ENCODE measurements at places on chromosomes 6 and 20.

GRCh38 chr20:44599715-44600114, 17.3 kb downstream of the PKIG start:
- DNase-seq, result no peak

DNA sequence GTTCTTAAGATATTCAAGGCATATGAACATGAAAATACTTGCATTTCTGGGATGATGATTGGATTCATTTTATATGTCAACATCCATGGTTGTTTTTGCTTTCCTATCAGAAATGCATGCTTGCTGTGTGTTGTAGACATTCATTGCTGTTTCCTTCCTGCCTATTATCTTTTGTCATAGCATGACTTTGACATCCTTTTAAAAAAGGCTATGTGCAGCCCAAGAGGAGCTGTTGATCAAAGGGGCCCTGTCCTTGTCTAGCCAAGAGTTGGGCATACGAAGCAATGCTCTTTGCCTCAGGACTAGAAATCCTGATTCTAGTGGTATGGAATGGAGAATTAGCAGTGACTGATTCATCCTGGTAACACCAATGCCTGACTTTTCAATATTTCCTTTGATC, 143.1 kb downstream of the RNF144B start:
- DNase-seq, result no peak

DNA sequence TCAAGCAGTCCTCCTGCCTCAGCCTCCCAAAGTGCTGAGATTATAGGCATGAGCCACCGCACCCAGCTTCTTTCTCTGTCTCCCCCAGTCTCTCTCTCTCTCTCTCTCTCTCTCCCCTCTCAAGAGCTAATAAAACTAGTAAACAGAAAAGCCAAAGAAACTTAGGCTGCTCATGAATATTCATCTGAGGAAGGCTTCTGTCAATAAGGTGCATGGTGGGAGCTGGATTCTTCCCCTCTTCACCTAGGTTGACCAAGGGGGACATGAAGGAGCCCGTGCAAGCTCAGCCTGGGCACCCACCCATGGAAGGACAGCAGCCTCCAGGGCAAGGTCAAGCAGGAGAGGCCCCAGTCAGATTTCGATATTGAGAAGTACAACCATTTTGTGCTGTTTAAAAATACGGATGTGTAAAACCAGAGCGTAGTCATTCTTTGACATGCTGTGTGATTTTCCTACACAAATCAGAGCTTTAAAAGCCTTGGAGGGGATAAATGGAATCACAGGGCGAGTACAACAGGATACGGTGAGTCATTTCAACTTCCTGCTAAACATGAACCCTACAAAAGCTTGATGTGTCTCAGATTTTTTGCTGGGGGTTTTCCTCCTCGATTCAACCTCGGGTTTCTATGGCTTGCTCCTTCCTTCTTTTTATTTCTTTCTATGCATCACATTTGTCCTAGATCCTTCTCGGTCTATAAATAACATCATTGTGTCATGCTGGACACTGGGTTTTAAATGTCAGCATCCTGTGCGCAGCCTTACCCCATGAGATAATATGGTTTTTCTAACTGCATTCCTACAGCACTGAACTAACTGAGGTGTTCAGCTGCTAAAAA, 368.9 kb upstream of the JARID2 start:
- no peak for DNase-seq

GRCh38 chr6:139254196-139254595, 37.6 kb downstream of the TXLNB start:
- DNase-seq, result no peak

DNA sequence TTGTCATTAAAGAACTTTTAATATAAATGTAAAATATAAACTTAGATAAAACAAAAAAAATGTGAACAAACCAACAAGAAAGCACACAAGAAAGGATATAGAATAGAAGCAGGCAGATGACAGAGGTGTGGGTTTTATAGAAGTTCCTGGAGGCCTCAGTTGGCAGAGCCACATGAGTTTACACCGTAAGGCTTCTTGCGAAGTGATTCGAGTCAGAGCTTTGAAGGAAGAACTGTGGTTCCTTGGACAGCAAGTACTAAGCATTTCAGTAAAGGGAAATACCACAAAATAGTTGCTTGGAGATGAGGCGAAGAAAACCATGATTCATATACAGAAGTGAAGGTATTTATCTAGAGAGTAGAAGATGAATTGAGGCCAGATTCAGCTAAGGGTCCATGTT, 207.9 kb upstream of the EYA4 start:
- no peak for DNase-seq

GRCh38 chr6:114355300-114355699, 12.5 kb upstream of the HS3ST5 start:
- no peak for DNase-seq

GRCh38 chr6:22068561-22069305, 228.1 kb downstream of the PRL start:
- DNase-seq, result no peak

- no peak for DNase-seq
These were observed 7.5 kb upstream of the TTPAL start for GRCh38 chr20:44468044-44468782.

GRCh38 chr6:79536585-79536953, 661 bp downstream of the LCA5 start:
- no peak for DNase-seq

DNA sequence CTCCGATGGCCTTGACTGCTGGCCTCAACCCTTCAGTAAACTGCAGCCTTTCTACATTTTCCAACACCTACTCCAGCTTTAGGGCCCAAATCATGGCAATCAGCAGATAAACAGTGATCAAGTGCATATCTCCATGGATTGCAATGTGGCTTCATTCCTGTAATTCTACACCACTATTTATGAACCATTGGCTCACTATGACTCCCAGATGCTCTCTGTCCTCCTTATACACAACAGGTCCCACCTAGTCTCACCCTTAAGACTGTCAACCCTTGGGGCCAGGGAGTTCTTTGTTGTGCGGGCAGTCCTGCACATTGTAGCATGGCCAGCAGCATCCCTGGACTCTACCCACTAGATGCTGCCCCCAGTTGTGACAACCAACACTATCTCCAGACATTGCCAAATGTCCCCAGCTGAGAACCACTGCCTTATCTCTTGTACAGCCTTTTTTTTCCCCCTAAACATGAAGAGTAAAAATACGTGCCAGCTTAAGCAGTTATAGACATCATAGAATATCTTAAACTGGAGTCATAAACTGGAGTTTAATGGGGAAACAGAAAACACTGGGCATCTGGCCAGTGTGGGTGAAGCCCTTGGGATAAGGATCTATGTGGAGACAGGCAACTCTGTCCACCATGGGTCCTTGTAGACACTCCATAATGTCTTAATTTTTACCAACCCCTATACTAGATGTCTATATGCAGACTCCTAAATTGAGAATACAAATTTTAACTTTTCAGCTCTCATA, 21.1 kb downstream of the MRPL14 start:
- DNase-seq, result no peak

DNA sequence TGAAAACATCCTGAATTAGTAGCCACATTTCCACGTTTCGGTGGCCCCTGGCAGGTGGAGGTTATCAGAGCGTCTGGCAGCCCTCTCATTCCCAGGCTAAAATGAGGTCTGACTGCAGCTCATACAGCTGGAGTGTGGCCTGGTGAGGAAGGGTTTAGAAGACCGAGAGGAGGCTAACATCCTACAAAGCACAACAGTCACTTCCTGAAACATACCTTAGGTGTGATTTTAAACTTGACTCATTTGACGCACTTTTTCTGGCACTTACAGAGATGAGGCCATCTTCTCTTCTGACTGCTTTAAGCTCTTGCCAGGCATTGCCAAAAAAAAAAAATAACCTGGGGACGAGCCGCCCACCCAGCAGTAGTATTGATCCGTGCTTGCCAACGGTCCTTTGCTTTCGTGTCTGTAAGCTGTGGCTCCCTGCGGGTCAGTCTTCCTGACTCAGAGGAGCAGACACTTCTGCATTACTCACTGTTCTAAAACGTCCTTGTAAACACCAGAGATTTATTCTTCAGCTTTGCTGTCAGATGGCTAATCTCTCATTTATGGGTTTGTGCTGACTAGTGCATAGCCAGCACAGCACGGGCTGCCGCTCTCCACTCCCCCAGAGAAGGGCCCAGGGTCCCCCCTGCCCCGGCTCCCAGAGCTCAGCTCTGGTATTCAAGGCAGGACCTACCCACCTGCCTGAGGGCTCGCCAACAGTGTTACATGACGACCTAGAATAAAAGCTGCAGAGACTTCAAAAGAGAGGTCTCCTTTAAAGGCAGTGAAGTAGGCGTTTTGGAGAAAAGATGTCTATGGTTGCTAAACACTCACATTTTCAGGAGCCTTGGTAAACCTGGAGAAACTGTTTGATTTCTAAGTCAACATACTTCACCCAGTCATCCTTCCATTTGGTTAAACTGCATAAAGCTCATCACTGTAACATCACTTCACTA, 78.5 kb upstream of the FRMD1 start:
- no peak for DNase-seq

DNA sequence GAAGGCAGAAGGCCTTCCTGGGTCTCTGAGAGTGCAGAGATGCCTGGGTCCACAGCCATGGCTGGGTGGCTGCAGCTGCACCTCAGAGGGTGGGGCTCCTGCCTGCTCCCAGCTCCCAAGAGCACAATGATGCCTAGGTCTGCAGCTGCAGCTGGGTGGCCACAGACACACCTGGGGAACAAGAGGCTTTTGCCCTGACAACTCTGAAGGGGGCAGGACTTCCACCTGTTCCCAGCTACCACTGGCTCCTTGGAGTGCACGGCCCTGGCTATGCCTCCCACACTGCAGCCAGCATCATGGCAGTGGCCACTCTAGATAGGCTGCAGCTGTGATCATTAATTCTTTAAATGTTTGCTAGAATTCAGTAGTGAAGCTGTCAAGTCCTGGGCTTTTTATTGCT, 511.3 kb downstream of the ADGRB3 start:
- no peak for DNase-seq

DNA sequence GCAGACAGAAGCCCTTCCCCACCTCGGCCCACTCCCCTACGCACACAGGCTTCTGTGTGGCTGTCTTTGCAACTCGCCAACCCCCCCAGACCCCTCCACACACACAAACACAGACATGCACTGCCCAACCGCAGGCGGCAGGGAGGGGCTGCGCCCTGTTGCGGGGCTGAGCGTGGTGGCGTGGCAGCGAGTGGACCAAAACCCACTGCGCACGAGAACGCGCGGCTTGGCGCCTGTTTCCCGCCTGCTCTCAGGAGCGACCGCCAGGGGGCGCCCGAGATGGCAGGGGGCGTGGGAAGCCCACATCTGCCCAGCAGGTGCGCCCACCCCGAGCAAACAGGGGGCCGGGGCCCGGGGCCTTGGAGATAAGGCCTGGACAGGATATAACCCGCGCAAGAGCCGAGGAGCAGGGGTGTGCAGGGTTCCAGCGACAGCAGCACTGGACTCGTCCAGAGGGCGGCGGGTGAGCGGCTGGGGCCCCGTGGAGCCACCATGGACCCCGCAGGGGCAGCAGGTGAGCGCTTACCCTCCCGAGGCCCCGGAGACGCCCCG, at the start of gene RBPJL:
Gene RBPJL (plus strand): TSS at position 410 of the 552 bp plus-strand sequence. CDS start 83 bp downstream, at position 493.
- no peak for DNase-seq

- no peak for DNase-seq
These were observed 190.4 kb downstream of the CDKAL1 start for GRCh38 chr6:20724443-20725190.

- no peak for DNase-seq
These were observed 164.5 kb upstream of the SLC24A3 start for GRCh38 chr20:19047951-19048296.

- DNase-seq, result no peak
These were observed 135.3 kb downstream of the SOBP start for GRCh38 chr6:107625264-107625663.

GRCh38 chr6:22737331-22737730, 168.0 kb downstream of the HDGFL1 start:
- peak; percentile 63 for DNase-seq

- no peak for DNase-seq
These were observed 73.4 kb downstream of the GFOD1 start for GRCh38 chr6:13413900-13414555.

DNA sequence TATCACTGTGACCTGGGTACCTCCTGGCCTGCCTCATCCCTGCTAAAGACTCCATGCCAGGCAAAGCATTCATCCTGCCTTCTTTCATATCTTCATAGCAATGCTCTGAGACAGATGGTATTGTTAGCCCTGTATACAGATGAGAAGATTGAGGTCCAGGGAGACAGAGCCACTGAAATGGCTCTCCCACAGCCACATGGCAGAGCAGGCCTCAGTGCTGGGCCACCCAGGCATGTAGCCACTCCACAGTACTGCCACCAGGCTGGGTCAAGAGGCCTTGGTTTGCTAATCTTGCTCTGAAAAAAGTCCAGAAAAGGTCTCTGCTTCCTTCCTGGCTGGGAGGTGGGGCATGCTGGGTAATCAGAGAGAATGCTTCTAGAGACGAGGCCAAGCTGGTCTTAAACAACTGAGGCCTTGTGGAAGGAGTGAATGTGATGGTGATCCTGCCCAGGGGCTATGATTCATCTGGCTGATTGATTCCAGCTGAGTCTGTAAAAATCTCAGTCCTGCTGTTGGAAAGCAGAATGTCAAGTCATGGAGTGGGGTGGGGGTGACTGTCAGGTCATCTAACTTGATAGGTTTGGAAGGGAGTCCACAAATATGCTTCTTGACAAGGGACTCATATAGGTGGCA, 29.8 kb downstream of the HM13 start:
- no peak for DNase-seq

DNA sequence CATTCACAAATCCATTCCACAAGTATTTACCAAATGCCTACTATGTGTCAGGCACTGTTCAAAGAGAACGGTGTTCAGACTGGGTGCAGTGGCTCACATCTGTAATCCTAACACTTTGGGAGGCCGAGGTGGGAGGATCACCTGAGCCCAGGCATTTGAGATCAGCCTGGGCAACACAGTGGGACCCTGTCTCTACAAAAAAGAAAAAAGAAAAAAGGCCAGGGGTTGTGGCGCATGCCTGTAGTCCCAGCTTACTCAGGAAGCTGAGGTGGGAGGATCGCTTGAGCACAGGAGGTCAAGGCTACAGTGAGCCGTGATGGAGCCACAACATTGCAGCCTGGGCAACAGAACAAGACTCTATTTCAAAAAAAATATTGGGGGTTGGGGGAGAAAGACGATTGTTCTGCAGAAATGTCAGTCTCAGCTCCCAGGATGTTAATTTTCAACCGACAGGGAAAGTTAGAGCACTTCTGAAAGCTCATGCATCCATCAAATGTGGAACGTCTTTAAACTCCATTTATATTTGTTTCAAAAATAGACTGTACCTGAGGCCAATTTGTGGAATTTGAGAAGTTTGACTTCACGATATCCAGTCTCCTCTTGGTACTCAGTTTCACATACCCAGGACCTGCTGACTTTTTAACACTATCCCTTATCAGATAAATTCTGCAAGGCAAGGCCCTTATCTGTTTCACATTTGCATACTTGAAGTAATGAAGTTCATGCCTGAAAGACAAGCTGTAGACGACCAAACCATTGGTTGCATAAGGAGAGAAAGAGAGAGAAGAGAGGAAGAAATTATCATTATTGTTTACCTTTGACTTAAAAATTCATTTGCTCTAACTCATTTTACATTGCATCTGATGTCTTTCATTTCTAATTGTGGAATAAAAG, 14.8 kb upstream of the BTN3A2 start:
- DNase-seq, result no peak

GRCh38 chr6:11434565-11435326, 102.8 kb upstream of the TMEM170B start:
- no peak for DNase-seq

- DNase-seq, result no peak
These were observed 44.9 kb downstream of the IRF4 start for GRCh38 chr6:436308-437036.

GRCh38 chr20:33279261-33279910, 3.6 kb upstream of the BPIFB1 start:
- DNase-seq, result no peak

All from iPS DF 6.9 (cell line).